BE2C (cell line): ENCODE measurements at places on chromosomes 1 and 21.

DNA sequence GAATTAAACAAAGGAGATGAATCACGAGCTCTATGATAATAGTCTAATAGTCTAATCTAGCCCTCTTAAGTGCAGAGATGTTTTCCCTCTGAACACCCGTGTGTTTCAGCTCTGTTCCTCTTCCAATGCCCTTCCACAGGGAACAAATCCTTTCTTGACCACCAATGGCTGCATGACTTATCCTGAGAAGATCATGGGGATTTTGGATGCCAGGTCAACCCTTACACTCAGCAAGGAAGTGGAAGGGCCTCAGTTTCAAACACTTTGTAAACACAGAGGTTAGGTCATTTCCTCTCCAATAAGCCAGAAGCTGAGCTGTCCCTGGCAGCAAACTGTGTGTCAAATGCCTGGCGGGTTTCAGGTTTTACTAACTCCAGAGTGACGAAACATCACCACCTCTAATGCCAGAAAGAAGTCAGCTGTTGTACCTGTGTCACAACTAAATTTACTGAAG, 200.0 kb downstream of the GABPA start:
- no peak for DNase-seq

DNA sequence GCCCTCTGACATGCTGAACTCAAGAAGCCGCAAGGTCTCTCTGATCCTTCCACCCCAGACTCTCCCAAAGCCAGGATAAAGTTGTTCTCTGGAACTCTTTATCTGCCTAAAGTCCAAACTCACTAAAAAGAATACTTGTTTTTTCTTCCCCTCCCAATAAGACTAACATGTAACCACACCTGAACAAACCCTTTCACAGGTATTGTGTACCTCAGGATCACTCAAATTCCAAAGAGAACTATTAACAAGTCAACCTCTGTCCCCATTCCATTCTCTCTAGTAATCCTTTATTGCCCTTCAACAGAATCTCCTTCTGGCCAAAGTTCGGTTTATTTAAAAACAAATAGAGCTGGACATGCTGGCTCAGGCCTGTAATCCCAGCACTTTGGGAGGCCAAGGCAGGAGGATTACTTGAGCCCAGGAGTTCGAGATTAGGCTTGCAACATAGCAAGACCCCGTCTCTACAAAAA, 4.1 kb upstream of the TOE1 start:
- no peak for DNase-seq

DNA sequence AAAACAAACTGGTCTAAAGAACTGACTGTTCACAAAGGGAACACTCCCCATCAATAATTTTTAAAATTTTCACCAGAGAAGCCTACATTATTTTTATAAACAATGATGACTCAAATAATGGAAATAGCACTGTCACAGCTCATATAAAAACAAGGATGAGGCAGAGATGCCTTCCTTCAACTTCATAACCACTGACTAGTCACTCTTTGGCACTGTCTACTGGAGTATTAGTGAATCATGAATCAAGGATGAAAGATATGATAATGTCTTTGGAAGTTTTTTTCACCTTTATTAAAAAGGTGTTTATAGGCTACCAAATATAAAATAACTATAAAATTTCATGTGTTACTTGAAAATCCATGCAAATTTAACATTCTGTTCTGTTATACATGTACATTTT, 316.9 kb downstream of the VAV3 start:
- DNase-seq = no peak

- DNase-seq = peak; percentile 55
These were observed 546 bp downstream of the POU2F1 start for GRCh38 chr1:167221126-167221737.

DNA sequence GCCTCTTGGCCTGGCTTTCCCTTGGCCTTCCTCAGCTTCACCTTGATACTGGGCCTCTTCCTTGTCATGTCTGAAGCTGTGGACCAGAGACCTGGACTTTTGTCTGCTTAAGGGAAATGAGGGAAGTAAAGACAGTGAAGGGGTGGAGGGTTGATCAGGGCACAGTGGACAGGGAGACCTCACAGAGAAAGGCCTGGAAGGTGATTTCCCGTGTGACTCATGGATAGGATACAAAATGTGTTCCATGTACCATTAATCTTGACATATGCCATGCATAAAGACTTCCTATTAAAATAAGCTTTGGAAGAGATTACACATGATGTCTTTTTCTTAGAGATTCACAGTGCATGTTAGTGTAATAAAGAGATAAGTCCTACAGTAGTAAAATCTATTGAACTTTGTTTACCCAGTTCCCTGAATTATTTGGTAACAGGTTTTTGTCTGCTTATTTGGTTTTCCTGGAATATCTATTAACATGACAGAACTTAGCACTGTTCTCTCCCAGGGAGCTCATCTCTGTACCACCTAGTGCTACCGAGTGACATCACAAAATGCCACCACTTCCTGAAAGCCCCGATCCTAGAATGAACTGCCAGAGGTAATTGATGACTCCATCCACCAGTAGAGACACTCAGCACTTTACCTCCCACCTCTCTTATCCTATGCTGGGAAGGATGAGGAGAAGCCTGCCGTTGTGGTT, 22.2 kb downstream of the UBE2T start:
- DNase-seq = no peak

DNA sequence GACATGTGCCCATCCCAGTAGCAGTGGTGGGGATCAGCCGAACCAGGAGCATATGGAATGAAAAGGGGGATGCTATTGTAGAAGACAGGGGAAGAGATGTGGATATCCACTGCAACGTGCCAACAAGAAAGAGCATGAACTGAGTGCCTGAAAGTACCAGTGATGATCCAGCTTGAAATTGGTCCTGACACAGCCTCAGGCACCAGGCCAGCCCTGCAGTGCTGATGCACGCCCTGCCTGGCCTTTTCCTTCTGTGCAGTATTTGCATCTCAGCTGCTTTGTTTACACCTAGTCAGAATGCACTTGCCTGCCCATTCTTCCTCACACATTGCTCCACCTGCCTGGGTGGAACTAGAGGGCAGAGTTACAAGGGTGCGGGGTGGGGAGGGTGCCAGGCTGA, 50.3 kb upstream of the ARTN start:
- DNase-seq = no peak

DNA sequence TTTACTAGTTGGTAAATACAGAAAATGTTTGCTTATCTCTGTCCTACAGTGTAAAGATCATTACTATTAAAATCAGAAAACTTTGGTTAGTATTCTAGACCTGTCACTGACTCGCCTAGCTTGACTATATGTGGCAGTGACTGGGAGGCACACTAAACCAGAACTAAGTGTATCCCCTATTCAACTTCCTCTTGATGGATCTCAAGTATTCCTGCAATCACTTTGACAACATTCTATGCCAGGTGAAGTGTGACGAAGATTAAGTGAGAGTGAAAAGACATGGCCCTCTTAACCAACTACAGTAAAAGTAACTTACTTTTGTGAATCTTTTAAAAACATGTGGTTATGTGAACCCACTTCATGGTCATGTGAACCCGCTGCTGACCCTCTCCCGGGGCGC, 223.0 kb upstream of the ADAMTS5 start:
- no peak for DNase-seq

DNA sequence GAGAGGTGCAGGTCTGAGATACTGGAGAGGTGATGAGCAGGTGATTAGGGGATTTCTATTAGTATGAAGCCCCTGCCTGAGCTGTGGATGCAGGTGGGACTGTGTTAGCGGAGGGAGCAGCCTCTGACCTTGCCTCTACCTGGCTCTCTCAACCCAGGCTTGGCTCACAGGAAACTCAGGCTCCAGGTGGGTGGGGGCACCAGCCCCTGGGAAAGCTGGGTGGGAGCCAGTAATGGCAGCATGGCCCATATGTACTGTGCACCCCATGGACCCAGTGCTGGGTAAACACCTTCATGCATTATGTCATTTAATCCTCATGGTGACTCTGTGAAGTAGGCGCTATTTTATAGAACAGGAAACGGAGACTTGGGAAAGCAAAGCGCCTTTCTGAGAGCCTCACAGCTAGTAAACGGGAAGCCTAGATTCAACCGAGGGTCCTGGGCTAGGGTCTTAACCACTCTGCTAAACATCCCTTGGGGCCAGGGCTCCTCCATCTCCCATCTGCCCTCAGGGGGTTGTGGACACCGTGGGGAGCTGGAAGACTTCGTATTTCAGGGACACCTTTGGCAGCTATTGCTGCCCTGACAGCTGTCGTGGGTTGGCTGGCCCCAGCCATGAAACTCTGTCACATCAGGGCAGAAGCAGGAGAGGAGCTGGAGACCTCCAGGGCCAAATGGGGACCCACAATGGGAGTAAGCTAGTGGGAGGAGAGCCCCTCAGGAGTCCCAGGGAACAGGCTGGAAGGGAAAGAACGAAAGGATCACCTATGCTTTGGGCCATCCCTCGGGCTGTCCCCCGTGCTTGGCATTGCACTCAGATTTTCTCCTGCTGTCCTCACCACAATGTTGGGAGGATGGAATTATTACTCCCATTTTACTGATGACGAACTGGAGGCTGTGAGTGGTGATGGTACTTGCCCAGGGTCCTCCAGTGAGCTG, 59.6 kb upstream of the CSF3R start:
- no peak for DNase-seq

- peak; percentile 51 for DNase-seq
These were observed 6.3 kb downstream of the MORN1 start for GRCh38 chr1:2384941-2385481.

- peak; percentile 77 for DNase-seq
These were observed 3.3 kb upstream of the FCRL6 start for GRCh38 chr1:159798893-159799292.

- no peak for DNase-seq
These were observed 765.6 kb upstream of the B3GALT2 start for GRCh38 chr1:193951984-193952383.

DNA sequence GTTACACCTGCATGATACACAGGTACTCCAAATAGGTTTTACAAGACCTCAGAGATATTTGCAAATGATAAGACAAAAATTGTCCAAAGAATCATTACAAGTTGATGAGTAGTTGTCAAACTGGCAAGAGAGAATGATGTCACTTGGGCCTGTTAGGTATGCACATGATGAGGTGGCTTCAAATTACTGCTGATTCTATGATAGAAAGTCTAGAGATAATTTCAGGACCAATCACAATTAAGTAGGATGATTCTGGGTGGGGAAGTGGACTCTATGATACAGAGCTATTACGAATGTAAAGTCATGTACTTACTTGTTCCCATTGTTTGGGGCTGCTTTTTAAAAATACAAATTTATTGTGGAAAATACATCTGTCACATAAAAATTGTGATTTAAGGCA, 5.2 kb upstream of the SPRR1B start:
- DNase-seq = no peak

DNA sequence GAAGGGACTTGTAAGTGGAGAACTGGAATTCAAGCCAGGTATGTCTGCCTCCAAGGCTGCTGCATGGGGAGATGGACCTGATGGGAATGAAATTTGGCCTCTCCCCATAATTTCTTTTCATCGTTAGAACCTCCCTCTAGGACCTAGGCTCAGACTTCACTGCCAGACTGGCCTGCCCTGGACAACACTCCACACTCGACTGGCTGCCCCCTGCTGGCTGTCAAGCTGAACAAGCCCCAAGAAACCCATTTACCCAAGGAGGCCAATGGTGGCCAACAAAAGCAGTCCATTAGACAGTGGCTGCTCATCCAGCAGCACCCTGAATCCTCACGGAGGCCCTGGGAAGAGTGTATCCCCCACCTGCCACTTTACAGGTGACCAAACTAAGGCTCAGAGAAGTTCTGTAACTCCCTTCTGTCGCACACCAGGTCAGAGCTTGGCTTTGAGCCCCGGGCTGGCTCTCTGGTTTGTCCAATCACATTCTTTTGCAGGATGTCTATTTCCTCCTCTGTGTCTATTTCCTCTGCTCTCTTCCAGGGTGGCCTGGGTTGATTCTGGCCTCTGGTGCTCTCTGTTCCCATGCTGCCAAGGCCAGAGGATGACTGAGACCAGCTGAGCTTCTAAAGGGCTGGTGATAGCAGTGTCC, 3.8 kb downstream of the RNF186 start:
- DNase-seq = peak; percentile 48

- DNase-seq = no peak
These were observed 2.6 kb upstream of the TMCO4 start for GRCh38 chr1:19802269-19802668.

DNA sequence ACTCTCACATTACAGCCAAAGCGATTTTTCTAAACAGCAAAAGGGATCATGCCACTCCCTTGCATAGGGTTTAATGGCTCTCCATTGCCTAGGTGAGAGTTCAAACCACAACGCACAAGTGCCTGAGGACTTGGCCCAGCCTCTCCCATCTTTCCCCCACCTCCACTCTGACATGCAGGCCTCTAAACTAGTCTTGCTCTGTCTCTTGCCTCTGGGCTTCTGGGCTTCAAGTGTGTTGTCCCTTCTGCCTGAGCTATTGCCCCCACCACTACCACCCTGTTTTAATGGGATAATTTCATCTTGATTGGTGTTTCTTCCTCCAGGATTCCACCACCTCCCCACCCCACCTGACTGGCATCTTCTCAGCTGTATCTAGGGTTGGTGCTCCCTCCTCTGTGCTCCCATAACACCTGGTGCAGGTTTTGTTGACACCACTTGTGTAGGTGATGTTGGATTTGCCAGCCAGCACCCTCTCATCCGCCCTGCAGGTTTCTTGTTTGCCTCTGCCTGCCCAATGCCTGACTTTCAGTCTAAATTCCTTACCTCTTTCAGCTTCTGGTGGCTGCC, 2.7 kb upstream of the ZBTB21 start:
- no peak for DNase-seq

GRCh38 chr1:178946855-178947676, 76.2 kb upstream of the ANGPTL1 start:
- DNase-seq = no peak

DNA sequence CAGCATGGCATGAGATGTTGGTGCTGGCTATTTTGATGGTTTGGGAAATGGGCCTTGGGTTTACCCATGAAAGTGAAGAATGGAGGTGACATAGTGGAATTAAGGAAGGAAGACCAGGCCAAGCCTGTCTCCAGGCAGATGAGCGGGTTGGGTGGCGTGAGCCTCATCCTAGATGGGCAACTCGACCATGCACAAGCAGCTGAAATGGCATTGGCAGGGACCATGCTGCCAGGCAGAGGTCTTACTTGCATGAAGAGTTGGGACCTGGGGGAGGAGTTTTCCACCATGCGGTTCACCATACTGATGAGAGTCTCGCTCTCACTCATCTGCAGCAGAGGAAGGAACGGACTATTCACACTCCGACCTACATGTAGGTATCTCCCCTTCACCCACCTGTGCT, 37.5 kb upstream of the GOLT1A start:
- no peak for DNase-seq

DNA sequence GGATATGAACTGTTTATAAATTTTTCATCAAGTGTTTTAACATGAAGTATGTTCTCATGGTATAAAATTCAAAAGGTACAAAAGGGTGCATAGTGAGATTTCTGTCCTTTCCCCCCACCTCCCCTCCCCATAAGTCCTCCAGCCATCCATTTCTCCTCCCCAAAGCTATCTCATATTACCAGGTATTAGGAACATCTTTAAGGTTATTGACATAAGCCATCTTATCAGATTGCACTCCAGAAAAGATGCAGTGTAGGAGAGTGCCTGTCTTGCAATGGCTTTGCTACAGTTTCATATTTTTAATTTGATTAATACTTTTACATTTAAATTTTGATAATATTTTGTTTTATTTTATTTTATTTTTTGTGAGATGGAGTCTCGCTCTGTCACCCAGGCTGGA, 13.5 kb upstream of the HPCAL4 start:
- no peak for DNase-seq
